ENCODE measurements at places on chromosomes 16 and 17.

DNA sequence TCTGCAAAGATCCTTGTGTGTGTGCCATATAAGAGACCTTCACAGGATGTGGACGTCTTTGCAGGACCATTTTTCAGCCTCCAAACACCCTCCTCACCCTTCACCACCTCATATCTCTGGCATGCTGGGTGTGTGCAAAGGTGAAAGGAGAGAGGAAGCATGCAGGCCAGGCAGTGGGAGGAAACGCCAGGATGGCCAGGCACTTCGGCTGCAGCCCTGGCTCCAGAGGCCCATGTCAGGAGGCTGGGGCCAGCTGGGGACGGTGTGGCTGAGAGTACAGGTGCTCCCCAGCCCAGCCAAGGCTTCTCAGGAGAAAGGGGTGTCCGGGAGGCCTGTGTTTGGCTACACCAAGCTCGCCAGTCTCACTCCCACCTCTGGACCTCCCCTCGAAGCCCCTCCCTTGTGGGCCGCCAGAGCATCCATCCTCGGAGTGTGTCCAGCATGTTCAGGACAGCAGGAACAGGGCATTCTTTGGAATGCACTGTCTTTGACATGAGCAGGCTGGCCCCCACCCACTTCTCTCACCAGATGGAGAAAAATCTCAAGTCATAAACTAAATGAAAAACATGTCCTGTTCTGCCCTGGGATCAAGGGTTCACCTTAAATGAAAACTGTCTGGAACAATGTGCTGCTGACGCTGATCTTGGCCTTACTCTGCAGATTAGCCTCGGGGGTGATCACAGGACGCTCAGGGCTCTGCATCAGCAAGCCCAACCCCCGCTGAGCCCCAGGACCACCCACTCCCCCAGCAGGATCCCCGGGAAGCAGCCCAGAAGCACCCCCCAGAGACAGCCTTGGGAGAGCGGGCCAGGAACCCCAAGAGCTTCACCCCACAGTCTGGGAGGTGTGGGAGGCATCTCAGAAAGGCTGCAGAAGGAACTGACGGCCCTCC is 15.9 kb downstream of the PEMT start:
- peak; percentile 32 for ATAC-seq

- ATAC-seq, result no peak
These were observed 7.8 kb downstream of the MFSD6L start for GRCh38 chr17:8791248-8791909.

- ATAC-seq, result no peak
These were observed 950 bp downstream of the KLHDC4 start for GRCh38 chr16:87764600-87765472.

- no peak for ATAC-seq
These were observed 58.0 kb downstream of the CREBBP start for GRCh38 chr16:3822366-3823045.

DNA sequence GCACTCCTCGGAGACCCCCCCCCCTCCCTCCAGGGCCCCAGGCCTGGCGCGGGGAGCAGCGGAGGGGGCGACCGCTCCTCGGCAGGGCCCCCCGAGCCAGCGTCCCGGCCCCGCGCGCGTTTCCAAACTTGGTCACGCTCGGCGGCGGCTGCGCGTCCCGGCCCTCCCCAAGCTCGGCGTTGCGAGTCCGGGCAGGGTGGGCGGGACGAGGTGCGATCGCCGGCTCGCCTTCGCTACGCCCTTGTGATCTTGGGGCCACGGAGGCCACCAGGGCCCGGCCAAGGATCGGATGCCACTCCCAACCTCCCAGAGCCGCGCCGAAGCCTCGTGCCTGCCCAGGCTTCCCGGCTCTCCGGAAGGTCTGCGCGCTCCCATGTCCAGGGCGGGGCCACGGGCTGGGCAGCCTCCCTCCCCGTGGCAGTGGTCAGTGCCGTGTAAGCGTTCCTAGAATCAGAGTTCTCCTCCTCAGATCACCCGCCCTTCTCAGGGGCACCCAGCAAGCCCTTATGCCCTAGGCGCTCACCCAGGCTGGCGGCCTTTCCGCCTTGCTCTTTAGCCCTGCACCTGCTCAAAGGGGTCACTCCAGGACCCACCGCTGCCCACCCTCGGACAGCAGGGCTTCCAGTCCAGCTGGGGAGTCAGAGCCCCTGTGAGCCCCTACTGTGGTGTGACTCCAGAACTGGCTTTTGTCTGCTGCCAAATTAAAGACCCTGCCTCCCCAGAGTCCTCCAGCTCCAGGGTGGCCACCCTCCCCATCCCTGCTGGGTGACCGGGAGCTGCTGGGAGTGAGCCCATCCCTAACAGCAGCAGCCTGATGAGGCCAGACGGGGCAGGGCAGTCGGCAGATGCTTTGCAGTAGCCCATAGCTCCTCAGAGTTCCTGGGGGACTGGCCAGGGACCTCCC is 12.2 kb upstream of the MRPS23 start:
- ATAC-seq, result peak; percentile 82

- ATAC-seq, result no peak
These were observed 208.5 kb upstream of the TNRC6C start for GRCh38 chr17:77749989-77750388.

GRCh38 chr16:86181526-86181925 is 282.6 kb downstream of the IRF8 start:
- ATAC-seq, result no peak

DNA sequence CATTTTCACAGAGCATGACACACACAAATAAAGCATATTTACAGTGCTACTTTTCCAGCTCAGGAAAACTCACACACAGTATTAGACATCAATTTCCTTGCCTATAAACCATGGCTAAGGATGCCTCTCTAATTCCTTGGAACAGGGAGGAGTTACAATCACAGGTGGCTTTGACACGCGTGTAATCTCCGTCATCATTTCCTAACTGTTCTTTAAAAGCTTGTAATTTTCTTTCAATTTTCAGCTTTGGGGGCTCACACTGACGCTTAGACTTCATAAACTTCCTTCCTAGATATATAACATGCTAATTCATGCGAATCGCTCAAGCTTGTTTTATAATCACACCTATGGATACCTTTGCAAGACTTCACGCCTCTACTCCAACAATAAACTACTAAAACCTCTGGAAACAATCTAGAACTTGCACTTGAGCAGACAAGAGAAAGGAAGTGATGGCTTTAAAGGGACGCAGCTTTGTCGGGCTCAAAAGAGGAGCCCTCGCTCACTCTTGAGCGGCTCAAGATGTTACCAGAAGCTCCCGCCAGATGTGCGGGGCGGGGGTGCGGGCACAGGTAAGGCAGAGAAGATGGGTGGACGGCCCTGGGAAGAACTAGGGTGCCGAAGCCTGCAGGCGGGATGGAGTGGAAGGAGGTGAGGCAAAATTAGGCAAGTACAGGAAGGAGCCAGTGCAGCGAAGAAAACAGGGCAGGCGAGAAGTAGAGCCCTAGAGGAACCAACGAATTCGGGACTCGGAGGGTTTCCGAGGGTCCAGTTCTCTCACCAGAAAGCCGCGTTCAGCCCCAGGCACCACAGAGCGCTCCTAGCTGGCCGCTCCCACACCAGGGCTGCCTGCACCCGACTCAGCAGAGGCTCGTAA is 631 bp downstream of the RETREG3 start:
- ATAC-seq, result peak; percentile 66

DNA sequence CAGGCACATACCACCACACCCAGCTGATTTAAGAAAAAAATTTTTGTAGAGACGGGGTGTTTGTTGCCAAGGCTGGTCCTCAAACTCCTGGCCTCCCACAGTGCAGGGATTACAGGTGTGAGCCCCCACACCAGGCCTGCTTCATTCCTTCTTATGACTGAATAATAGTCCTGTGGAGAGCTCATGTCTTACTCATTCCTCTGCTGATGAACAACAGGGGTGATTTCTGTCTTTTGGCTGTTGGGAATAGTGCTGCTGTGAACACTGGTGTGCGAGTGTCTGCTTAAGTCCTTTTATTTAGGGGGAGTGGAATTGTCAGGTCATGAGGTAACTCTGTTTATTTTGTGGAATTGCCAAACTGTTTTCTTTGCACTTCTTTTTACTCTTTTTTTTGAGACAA is 2.7 kb upstream of the CTRB1 start:
- no peak for ATAC-seq

DNA sequence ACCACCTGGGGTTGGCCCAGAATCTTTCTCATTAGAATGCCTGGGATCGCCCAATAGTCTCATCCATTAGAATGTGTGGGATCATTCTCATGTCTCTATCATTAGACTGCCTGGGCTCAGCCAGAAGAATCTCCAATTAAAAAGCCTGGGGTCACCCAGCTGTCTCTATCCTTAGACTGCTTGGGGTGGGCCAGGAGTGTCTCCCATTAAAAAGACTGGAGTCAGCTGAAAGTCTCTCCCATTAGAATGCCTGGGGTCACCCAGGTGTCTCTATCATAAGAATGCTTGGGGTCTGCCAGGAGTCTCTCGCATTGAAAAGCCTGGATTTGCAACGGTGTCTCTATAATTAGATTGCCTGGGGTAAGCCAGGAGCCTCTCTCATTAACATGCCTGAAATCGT is 2225.7 kb downstream of the TP53TG3F start:
- no peak for ATAC-seq

DNA sequence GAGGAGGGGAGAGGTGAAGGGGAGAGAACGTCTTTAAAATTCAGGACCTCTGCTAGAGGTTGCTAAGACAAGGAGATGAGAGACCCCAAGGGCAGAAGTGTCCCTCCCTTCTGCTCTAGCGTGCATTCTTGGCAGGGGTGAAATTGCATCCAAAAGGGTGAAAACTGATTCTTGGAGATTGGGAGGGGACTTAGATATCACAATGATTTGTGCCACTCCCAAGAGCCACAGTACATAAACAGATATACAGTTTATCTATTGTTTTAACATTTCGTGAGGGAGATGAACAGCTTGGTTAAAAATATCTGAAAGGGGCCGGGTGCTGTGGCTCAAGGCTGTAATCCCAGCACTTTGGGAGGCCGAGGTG is 12.8 kb downstream of the CAVIN1 start:
- no peak for ATAC-seq

DNA sequence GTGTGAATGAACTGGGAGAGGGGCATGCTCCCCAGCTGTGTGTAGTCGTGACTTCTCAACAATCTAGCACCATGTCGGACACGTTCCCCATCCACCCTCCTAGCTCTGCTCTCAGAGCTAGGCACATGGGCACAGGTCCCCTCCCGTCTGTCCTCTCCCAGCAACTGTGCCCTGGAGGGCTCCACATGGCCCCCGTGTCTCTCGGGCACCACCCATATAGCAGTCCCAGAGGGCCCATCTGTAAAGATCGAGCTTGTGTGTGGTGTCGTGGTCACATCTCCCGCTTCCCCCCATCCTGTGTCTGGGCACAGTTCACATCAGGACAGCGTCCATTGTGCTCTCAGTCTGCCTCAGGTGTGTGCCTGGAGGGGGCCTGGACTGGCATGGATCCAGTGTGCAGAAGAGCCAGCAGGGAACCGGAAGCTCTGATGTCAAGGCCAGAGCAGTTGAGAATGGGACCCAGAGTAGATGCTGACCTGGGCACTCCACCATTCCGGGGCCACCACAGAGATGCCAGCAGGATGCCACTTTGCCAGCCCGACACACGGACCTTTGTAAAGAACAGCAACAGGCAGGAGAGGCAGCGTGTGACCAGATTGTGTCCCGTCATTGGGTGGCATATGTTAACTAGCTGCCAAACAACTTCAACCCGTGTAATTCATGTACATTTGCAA is 55.7 kb downstream of the MARF1 start:
- ATAC-seq, result no peak

DNA sequence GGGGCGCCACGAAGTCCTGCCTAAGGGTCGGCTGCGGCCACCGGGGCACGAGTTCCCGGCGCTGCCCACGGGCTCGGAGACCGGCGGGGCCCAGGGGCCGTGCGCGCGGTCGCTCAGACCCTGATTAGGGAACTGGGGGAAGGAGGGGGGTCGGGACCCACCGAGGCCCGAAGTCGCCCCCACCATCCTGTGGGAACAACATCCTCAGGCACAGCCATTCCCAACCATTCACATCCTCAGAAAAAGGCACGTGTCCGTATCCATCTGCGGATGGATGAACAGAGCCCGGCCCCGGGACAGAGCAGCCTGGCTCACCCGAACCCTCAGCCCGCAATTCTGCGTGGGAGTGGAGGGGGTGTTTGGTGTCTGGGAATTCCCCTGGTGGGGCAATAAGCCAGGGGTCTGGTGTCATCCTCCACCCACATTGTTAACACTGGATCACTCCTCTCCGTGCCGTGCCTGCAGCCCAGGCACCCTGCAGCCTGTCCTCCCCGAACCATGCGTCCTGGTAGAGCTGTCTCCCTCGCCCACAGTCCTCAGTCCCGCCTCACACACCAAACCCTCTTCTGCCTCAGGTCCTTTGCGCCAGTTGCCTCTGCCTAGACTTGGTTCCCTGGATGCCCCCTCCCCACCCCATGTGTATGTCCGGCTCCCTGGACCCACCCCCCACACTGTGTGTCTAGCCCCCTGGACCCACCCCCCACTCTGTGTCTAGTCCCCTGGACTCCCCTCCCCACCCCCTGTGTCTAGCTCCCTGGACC is 789 bp upstream of the CCDC57 start:
- peak; percentile 57 for ATAC-seq

DNA sequence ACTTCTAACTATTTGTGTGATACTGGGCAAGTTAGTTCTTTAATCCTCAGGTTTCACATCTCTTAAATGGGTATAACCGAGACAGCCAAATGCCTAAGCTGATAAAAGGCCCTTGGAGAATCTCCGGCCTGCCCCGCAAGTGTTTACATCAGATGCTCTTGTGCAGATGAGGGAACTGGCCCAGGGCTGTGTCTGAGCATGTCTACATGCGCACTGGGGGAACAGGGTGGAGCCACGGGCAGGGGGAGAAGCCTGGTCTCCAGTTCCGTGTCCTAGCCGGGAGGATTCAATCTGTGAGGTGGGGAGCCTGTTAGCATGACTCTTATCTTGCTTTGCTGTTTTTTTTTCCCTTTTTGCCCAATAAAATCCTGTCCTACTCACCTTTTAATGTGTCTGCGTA is 222.9 kb downstream of the CDH8 start:
- no peak for ATAC-seq

DNA sequence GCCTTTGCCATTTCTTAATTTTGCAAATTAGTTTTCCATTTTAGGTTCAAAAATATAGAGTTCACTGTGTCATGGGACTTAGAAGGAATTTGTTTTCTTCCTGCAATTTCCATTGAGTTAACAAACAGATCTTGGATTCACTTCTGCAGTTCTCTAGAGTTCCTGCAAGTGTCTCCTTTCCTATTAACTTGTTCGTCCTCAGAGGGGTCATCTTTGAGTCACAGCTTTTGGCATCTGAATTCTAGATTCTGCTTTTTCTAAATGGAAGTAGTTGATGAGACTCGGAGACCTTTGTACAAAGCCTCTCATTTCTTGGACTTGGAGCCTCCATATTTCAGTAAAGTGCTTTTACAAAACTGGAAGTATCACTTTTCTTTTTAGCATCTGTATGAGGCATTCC is 323.3 kb downstream of the BCAS3 start:
- ATAC-seq, result no peak

GRCh38 chr16:27918755-27919154 is 144.8 kb downstream of the GSG1L start:
- no peak for ATAC-seq
